Activated CD4-positive, alpha-beta memory T cell treated with anti-CD3 and anti-CD28 coated beads for 36 hours (primary cell): ENCODE measurements at places on chromosomes 1 and 21. TPM values are rescaled to one million over a fixed set of nuclear protein-coding genes. Genes with fewer than 3 reads are reported as not detected.
A peak's percentile ranks its signal among the peaks of the same experiment; 100 is the strongest.

- DNase-seq = no peak
These were observed 42.4 kb upstream of the KCNA3 start for GRCh38 chr1:110717179-110717578.

DNA sequence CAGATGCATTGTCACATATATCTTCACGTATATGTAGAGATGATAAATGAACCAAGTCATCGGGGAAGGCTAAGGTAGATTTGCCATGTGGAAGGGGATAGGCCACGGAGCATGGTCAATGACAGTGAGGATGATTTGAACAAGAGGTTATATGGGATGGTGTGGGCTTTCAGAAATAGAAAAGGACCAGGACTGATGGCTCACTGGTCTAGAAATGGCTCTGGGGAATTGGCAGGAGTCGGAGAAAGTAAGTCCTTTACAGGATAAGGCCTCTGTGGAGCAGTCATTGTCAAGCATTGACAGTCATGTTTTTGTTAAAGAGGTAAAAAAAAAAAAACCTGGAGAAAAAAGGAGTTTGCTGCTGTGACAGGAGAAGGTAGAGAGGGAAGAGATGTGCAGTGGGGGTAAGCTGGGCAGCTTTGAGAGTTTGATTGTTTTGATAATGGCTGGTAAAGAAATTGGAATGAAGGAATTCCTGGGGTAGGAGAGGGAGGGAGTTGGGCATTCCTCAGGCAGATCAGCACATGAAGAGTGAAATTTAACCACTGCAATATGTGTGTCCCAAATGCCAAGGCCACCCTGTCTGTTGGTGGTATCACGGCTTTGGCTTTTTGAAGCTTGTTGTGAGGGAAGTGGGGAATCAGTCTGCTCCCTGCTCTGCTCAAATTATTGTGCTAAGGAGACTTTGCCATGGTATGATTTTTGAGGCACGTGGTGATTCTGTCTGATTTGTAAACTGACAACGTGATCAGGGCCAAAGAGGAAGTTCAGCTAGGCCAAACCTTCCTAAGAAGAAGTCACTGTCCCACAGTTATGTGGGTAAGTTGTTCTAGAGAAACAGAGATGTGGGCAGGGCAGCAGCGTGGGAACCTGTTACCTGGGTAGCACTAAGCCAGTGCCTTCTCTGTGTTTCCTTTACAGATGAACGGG is 26.0 kb downstream of the MACF1 start:
- peak; percentile 59 for DNase-seq

DNA sequence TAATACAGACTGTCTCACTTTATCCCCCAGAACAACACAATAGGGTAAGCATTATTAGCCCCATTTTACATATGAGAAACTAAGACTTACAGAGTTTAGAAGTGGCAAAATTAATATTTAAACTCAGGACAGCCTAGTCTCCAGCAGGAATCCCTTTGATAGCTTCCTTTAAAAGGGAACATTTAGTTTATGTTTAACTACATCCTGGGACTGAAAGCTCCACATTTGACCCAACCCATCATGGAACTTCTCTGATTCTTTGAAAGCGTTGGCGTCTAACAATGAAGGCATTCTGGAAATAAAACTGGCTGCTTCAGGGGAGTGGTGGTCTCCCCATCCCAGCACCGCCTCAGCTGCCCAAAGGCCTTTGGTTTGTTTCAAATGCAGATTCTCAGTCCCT is 250.6 kb upstream of the NFIA start:
- no peak for DNase-seq

DNA sequence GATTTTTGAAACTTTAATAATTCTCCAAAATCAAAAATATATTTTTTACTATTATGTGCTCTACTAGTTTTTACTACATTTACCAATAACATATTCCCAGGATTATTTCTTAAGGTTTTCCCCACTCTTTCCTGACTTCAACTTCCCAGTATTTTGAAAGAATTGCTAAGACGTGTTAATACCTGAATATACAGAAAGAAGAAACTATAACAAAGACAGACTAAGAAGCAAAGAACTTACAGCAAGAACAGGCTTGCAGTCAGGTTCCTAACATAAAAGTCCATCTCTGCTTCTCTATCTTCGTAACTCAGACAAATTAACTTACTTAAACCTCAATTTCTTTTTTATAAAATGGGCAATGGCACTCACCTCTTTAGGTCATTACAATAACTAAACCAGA is 63.2 kb downstream of the SRSF11 start:
- no peak for DNase-seq

DNA sequence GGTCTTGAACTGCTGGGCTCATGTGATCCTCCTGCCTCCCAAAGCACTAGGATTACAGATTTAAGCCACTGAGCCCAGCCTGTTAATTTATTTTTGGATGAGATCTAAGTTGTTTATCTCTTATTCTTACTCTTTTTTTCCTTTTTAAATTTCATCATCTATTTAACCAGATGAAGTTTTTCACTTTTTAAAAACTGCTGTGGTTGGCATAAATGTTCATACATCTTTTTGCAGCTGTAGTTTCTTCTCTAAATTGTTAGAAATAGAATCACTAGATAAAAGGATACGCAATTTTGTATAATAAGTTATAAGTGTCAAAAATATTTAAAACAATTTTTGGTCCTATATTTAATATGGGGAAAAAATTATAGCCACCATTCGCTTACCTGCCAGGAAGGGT is 80.3 kb upstream of the GPR88 start:
- no peak for DNase-seq

The LORICRIN gene
- 0.19 TPM for total RNA-seq
